ENCODE measurements at places on chromosomes 7 and 10.

DNA sequence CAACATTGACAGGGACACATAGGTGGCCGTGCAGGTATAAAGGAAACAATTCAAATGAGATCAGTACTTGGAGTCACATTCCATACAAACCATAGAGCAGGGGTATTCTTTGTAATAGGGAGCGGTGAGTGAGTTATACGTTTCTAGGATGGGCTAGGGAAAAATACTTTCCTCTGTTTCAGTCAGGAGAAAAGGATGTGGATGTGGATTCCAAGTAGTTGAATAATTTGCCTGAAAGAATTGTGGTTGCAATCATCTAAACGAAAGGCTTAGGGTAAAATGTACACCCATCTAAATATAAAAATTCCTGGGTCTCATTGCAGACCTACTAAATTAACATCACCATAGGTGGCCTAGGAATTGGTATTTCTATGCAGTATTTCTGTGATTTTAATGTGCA, 270.7 kb upstream of the IGFBP3 start:
- peak; percentile 83 for DNase-seq

DNA sequence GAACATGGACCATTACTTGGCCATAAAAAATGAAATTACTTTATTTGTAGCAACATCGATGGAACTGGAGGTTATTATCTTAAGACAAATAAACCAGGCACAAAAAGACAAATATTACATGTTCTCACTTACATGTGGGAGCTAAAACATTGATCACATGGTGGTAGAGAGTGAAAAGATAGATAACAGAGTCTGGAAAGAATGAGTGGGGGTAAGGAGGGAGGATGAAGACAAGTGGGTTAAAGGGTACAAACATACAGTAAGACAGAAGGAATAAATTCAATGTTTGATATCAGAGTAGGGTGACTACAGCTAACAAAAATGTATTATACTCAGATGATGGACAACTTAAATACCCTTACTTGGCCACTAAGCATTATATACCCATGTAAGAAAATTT, 100.0 kb upstream of the WNT16 start:
- DNase-seq, result no peak

- DNase-seq, result no peak
Observed at GRCh38 chr7:20307119-20307518, 23.6 kb upstream of the ITGB8 start.

DNA sequence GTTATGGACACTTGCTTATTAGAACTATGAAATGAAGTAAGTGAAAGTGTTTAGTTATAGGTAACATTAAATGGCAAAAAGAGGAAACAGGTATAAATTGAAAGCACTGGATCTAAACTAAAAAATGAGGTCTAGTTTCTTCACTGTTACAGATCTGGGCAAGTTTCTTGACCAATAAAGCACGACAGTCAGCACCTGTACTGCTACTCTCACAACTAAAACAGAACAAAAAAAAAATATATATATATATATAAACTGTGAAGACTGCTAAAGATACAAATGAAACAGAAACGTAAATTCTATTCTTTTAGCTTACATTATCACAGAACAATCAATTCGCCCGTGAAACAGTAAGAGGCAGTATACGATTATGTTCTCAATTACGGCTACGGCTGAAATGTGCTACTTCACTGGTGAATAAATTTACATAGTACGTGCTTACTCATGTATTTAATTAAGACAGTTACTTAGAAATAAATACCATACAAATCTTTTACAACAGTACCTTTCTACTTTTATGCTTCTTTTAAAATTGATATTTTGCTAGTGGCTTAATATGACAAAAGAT, 4.2 kb downstream of the AHR start:
- peak; percentile 33 for DNase-seq

DNA sequence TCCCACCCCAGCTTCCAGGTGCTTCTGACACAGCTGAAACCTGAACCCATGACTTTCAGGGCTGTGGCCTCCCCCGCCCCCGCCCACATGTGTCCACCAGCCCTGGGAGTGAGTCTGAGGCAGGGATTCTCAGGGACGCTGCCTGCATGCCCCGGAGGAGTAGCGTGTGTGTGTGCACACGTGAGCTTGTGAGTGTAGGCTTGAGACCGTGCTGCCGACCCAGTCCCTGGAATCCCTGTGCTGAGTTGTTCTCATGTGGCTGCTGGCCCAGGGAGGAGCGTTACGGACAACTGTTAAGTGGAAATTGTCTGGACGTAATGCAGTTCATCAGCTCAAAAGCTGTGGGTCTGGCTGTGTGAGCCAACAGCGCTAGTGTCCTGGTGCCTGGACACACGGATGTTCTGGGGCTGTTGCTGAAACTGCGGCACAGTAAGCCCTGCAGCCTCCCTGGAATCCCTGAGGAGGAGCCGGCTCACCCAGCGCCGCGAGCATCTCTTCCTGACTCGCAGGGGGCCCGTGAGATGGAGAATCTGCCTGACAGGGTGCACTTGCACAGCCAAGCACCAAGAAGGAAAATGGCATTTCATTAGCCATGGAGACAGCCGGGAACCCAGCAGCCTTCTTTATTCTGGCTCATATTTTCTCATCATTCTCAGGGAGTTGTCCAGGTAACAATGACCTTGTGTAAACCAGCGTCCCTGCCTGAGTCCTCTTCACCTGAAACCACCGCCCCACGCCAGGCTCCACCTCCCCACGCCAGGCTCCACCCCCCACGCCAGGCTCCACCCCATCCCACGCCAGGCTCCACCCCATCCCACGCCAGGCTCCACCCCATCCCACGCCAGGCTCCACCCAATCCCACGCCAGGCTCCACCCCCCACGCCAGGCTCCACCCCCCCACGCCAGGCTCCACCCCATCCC, 603.9 kb downstream of the PTPRN2 start:
- no peak for DNase-seq

Data from fibroblast of skin of left biceps (primary cell).